Endothelial cell (in vitro differentiated cells): ENCODE measurements at places on chromosomes 7 and 10.
A peak's percentile ranks its signal among the peaks of the same experiment; 100 is the strongest.

GRCh38 chr7:16991551-16991950, 109.8 kb upstream of the AGR3 start:
- no peak for DNase-seq
- H3K36me3 ChIP-seq = no peaks in the 10 kb centered on the region
- H3K4me1 ChIP-seq = peaks cover 3% of the 10 kb centered on the region

DNA sequence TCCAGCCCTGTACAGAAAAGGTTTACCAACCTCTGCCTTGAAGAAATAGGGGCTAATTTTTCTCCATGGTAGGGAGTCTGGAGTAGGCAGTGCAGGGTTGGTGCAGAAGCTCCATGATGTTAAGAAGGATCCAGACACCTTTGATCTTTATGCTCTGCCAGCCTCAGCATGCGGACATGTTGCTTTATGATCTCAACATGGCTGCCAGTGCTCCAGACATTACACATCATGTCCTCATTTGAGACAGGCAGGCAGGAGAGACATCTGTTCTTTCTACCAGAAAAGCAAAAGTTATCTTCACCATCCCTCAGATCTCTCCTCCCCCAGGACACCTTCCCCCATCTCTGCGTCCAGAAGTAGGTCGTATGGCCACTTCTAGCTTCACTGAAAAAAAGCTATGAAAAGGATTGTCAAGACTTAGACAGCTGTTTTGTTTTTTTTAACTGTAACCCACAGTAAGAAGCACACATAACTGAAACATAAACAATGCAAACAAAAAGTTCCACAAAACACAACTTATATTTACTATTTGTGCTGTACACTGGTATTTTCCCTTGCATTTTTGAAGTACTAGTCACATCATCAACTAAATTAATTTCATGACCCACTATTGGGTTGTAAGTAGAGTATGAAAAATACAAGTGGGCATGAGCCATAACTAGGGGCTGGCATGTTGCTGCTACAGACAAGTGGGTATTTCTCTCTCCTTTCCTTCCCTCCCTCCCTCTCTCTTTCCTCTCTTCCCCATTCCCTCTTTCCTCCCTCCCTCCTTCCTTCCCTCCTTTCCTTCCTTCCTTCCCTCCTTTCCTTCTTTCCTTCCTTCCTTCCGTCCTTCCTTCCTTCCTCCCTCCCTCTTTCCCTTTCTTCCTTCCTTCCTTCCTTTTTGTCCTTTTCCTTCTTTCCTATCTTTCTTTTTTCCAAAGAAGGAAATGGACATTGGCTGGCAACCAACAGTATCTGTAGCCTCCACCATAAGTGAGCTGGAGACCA, 2.6 kb upstream of the RASSF4 start:
- DNase-seq = no peak
- peak overlapping the region; percentile 47 for H3K4me3 ChIP-seq
- H3K27me3 ChIP-seq = peaks cover 2% of the 10 kb centered on the region
- no peak overlapping the region for H3K27ac ChIP-seq

DNA sequence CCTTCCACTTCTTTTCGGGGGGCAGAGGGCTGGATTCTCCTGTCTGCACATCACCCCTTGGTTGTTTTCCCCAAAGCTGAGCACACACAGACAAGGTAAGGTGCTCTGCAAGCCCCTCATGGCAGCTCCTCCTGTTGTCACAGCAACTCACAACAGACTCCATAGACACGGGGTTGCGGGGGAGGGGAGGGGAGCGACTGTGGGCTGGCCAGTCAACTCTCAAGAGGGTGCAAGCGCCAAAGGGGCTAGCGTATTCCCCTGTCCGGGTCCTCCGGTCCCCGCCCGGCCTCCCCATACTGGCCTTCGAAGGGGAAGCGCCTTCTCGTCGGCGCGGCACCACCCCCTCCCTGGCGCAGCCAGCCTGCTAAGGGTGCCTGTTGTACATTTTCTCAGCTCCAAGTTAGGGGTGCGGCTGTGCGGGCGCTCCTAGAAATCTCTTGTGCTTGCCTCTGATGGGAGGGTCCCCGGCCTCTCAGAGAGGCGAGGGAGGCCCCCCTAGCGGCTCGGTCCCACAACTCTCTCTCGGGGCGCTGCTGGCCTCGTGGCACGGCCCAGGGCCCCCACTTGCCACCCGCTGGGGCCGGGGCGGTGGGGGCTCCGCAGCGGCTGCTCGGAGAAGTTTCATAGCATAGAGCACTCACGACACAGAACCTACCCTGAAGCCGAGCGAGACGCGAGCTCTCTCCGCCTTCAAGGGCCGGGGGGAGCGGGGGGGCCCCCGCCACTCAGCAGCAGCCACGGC, 498 bp downstream of the RHOBTB1 start:
- peak; percentile 68 for DNase-seq
- H3K4me1 ChIP-seq = peaks cover 19% of the 10 kb centered on the region
- H3K27ac ChIP-seq = peak overlapping the region; percentile 86
- peak overlapping the region; percentile 92 for H3K4me3 ChIP-seq

- peaks cover 2% of the 10 kb centered on the region for H3K27me3 ChIP-seq
- H3K4me3 ChIP-seq = no peak overlapping the region
- no peaks in the 10 kb centered on the region for H3K4me1 ChIP-seq
- DNase-seq = no peak
- H3K36me3 ChIP-seq = no peaks in the 10 kb centered on the region
Measured at GRCh38 chr10:80856186-80856585, 318.5 kb downstream of the SH2D4B start.

GRCh38 chr10:34641913-34642558, 173.1 kb downstream of the PARD3 start:
- no peak for DNase-seq
- H3K27me3 ChIP-seq = peaks cover 1% of the 10 kb centered on the region
- H3K36me3 ChIP-seq = no peaks in the 10 kb centered on the region
- no peak overlapping the region for H3K4me3 ChIP-seq
- H3K27ac ChIP-seq = no peak overlapping the region

- peaks cover 2% of the 10 kb centered on the region for H3K27me3 ChIP-seq
- H3K4me1 ChIP-seq = peaks cover 6% of the 10 kb centered on the region
- H3K36me3 ChIP-seq = no peaks in the 10 kb centered on the region
- H3K27ac ChIP-seq = no peak overlapping the region
Measured at GRCh38 chr7:108653526-108653925, 83.9 kb downstream of the DNAJB9 start.

GRCh38 chr7:140915935-140916555, 8.7 kb downstream of the BRAF start:
- H3K36me3 ChIP-seq = no peaks in the 10 kb centered on the region
- H3K27me3 ChIP-seq = no peaks in the 10 kb centered on the region
- no peak for DNase-seq

- peaks cover 10% of the 10 kb centered on the region for H3K4me1 ChIP-seq
- H3K27me3 ChIP-seq = no peaks in the 10 kb centered on the region
Measured at GRCh38 chr10:113430634-113431397, 122.0 kb upstream of the HABP2 start.

- no peak for DNase-seq
- no peaks in the 10 kb centered on the region for H3K27me3 ChIP-seq
- H3K4me1 ChIP-seq = peaks cover 3% of the 10 kb centered on the region
- no peak overlapping the region for H3K27ac ChIP-seq
- H3K4me3 ChIP-seq = no peak overlapping the region
Measured at GRCh38 chr10:28130267-28130666, 131.4 kb upstream of the ODAD2 start.

- peaks cover 29% of the 10 kb centered on the region for H3K36me3 ChIP-seq
- peak; percentile 86 for DNase-seq
- H3K4me1 ChIP-seq = peaks cover 29% of the 10 kb centered on the region
- peak within 1 kb of the TSS; percentile 99 for H3K4me3 ChIP-seq
Measured at GRCh38 chr7:76358481-76359110, at the start of gene YWHAG. YWHAG (minus strand) TSS chr7:76358991; CDS start chr7:76358808, 183 bp downstream.

- no peak overlapping the region for H3K4me3 ChIP-seq
- H3K4me1 ChIP-seq = peaks cover 4% of the 10 kb centered on the region
- H3K27ac ChIP-seq = no peak overlapping the region
- no peak for DNase-seq
- H3K36me3 ChIP-seq = no peaks in the 10 kb centered on the region
Measured at GRCh38 chr7:34060196-34060947, 155.0 kb downstream of the BMPER start.

- H3K36me3 ChIP-seq = peaks cover 7% of the 10 kb centered on the region
- H3K27me3 ChIP-seq = no peaks in the 10 kb centered on the region
- peaks cover 12% of the 10 kb centered on the region for H3K4me1 ChIP-seq
- no peak overlapping the region for H3K4me3 ChIP-seq
Measured at GRCh38 chr10:19917751-19918478, 101.7 kb downstream of the PLXDC2 start.

- no peak for DNase-seq
- H3K27me3 ChIP-seq = no peaks in the 10 kb centered on the region
- H3K27ac ChIP-seq = no peak overlapping the region
- no peaks in the 10 kb centered on the region for H3K36me3 ChIP-seq
- H3K4me3 ChIP-seq = no peak overlapping the region
Measured at GRCh38 chr7:120939345-120939744, 11.2 kb upstream of the ING3 start.

DNA sequence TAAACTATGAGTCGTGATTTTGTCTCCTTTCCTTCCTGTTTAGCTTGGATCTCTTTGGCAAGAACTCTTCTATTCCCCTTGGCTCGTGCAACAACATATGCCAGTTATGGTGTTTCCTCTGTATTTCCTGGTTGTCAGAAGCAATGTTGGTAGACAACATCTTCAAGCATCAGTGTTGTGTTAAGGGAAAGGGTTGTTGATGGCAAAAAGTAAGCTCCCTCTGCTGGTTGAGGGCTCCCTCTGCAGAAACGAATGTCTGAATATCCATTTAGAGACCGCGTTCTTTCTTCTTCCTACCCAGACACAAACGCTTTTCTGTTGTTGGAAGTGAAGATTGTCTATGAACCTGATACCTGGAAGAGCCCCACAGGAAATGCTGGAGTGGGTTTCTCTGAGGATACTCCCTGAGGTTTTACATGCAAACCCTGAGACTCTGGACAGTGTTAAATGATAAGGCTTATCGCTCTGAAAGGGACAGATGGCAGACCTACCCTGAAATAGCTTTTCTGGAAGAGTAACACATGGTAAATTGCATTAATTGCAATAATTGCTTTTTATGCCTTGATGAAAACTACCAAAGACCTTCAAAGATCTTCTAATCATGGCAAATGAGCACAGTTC, 23.5 kb upstream of the C1QL3 start:
- no peak for DNase-seq
- H3K36me3 ChIP-seq = no peaks in the 10 kb centered on the region
- H3K27me3 ChIP-seq = peaks cover 1% of the 10 kb centered on the region
- H3K4me1 ChIP-seq = no peaks in the 10 kb centered on the region
- H3K4me3 ChIP-seq = no peak overlapping the region

- peaks cover 12% of the 10 kb centered on the region for H3K27me3 ChIP-seq
- H3K4me3 ChIP-seq = peak overlapping the region; percentile 100
Measured at GRCh38 chr7:99498546-99498944, 1.5 kb downstream of the ZNF394 start.

DNA sequence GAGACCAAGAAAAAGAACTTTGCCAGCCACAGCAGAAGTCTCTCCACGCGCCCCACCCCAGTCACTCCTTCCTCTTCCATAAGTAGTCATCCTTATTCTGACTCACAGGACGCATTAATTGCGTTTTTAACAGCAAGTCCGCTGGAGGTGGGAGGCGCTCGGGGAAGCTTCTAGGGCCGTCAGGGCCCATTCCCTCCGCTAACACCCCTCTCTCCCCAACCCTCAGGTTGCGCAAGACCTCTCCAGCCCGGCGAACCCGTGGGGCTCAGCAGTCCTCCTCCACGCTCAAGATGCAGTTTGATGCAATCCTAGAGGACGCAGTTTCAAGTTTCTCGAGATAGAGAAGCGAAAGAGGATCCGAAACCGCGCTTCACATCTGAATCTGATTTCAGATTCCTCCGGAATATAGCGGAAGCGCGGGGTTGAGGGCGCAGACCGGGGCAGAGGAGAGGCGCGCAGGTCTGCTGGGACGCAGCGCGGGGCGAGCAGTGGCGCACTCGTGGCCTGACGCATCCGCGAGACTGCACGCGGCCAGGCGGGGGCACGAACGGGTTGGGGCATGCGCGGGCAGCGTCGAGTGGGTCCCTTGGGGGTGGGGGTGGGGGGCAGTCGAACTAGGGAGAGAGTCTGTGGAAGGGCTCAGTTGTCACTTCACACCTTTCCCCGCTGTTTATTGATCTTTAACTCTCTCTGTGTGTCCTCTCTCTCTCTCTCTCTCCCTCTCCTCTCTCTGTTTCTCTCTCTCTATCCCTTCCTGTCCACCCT, 37.8 kb upstream of the PSAP start:
- no peaks in the 10 kb centered on the region for H3K36me3 ChIP-seq
- peak; percentile 35 for DNase-seq
- peaks cover 5% of the 10 kb centered on the region for H3K27me3 ChIP-seq
- H3K4me1 ChIP-seq = peaks cover 4% of the 10 kb centered on the region

DNA sequence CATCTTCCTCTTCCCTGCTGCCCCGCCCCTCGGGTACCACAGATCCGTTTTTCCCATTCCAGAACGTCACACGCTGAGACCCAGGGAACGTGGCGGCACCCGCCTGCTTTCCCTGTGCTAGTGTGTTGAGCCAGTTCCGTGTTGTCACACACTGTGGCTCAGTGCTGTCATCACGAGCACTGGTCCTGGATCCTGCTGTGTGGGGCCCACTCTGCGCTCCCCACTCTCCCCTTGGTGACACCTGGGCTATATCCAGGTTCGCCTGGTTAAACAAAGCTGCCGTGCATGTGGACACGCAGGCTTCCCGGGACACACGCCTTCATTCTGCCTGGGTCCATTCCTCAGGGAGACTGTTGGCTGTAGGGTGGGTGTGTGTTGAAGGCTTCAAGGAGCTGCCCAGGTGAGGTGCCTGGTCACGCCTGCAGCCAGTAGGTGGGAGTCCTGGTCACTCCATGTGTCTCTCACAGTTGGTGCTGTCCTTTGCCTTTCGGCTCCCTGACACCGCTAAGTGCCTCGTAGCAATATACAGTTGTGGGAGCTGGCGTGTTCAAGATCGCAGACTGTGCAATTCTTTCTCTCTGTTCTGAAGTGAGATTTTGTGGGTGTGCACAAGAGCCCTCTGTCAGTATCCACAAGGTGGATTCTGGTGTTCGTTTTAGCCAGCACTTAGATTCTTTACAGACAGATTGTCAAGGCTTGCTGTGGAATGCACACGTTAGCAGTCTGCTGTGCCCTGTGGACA, 88.6 kb downstream of the INPP5A start:
- H3K36me3 ChIP-seq = peaks cover 22% of the 10 kb centered on the region
- no peak for DNase-seq
- H3K4me3 ChIP-seq = peak overlapping the region; percentile 21
- H3K27me3 ChIP-seq = peaks cover 12% of the 10 kb centered on the region

DNA sequence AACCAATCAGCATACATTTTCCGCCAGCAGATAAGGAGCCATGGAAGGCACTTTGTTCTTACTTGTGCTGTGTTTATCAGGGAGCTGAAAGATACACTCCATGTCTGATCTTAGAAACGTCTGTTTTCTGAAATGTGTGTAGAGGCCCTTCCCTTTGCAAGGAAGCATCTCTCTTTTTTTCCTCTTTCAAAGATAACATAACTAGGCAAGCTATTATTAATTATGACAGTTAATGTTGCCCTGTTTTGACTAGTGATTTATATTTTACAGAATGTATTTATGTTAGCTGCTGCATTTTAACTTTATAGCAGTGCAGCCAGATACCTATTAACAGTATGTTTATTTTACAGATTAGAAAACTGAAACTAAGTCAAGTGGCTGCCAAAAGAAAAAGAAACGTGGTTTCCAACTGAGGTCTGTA, 683.2 kb upstream of the IGFBP3 start:
- no peak for DNase-seq
- no peak overlapping the region for H3K4me3 ChIP-seq
- peaks cover 6% of the 10 kb centered on the region for H3K4me1 ChIP-seq
- H3K27me3 ChIP-seq = peaks cover 3% of the 10 kb centered on the region
- no peak overlapping the region for H3K27ac ChIP-seq

- no peak overlapping the region for H3K27ac ChIP-seq
- H3K27me3 ChIP-seq = no peaks in the 10 kb centered on the region
- no peak overlapping the region for H3K4me3 ChIP-seq
- peaks cover 9% of the 10 kb centered on the region for H3K4me1 ChIP-seq
- H3K36me3 ChIP-seq = no peaks in the 10 kb centered on the region
Measured at GRCh38 chr7:132696332-132696731, 120.1 kb upstream of the PLXNA4 start.
